ENCODE measurements at places on chromosomes 11 and 22.

- DNase-seq = no peak
These were observed 620.1 kb upstream of the KIRREL3 start for GRCh38 chr11:127620671-127621070.

- DNase-seq = no peak
These were observed 6.7 kb downstream of the PAMR1 start for GRCh38 chr11:35518766-35519165.

- DNase-seq = no peak
These were observed 72.8 kb downstream of the ARL14EP start for GRCh38 chr11:30395751-30396150.

DNA sequence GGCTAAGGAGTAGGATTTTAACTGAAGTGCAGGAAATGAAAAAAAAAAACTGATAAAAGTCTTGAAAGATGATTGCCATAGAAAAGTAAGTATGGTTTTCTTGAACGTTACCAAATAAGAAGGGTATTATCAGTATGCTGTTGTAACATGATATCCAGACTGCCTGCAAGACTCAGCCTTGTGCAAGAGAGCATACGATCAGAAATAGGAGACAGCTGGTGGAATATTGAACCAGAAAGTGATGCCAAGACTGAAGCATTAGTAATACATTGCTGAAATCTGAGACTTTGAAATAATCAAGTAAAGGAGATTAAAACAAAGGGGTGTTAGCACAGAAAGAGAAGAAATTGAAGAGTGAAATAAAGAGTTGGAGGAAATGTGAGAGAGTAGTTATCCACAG is 452.7 kb upstream of the CNTN5 start:
- DNase-seq = no peak

- no peak for DNase-seq
These were observed 1025.0 kb downstream of the JRKL start for GRCh38 chr11:97414801-97415200.

- DNase-seq = no peak
These were observed 129.5 kb downstream of the SLC1A2 start for GRCh38 chr11:35289821-35290220.

GRCh38 chr11:76916712-76917111 is 56.0 kb downstream of the ACER3 start:
- DNase-seq = no peak

DNA sequence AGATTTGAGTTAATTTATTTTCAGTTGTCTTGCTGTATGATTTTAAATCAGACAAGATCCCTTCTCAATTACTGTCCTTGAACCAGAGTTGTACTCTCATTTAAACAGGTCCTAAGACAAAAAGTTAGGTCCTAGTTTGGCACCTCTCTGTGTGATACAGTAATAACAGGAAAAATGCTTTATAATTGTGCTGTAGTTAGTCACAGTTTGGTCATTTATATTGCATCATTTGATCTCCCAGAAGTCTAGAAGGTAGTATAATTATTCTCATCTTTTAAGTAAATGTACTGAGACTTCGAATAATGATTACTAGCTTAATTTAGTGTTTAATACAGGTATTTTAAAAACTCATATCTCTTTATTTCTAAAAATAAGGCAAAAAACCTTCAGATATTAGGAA is 18.1 kb upstream of the LUZP2 start:
- DNase-seq = no peak

All from AG04450 (cell line).